ENCODE measurements at places on chromosomes 12 and 14.

DNA sequence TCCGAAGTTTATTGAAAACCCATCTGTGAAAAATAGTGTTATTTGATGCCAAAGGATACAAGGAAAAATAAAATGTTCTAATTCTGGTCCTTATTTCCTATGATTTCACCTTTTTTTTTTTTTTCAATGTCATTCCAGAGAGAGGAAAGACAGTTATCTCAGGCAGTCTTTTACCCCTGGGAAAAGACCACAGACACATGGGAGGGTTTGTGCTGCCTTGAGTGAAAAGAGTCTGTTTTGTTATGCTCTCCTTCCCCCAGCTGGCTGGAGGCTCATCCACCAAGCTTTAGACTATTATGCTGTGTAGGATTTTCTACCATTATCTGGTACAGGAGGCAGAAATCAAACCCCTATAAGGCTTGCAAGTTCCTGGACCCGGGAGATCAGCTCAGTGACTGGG lies 151.8 kb downstream of the CRADD start:
- DNase-seq = no peak

DNA sequence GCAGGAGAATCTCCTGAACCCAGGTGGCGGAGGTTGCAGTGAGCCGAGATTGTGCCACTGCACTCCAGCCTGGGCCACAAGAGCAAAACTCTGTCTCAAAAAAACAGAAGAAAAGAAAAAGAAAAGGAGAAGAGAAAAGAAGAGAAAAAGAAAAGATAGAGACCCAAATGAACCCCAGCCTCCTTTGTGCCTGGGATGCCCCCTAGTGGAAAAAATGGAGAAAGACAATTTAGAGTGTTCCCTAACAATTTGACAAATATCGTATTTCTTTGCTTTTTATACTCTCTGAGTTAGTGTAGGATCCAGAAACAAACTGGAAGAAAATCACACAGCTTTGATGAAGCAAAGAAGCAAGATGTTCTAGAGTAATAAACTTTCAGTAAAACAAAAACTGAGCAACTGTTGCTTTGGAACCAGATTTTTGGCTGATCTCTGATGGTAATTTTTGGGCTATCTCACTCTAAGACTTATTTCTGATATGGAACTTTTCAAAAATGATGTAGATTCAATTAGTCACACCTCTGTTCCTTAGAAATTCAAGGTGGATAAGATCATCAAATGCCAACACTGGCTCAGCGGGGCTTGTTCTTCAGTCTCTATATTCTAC lies 18.6 kb upstream of the PRKAB1 start:
- DNase-seq = no peak

DNA sequence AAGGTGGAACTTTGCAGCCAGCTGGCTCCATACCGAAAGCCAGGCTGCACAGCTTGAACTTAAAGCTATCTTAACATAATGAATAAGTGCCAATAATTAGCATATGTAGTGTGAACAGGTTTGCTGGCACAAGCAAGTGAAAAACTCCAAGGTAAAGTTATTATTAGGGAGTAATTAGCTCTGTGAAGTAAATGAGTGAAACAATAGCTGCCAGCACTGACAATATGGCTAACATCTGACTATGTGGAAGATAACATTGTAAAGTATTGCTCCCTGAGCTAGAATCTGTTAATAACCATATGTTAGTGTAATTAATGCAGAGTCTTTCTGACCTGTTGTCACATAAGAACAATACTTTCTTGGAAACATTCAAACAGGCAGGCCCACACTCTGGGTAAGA lies 246.4 kb downstream of the SOX5 start:
- no peak for DNase-seq

DNA sequence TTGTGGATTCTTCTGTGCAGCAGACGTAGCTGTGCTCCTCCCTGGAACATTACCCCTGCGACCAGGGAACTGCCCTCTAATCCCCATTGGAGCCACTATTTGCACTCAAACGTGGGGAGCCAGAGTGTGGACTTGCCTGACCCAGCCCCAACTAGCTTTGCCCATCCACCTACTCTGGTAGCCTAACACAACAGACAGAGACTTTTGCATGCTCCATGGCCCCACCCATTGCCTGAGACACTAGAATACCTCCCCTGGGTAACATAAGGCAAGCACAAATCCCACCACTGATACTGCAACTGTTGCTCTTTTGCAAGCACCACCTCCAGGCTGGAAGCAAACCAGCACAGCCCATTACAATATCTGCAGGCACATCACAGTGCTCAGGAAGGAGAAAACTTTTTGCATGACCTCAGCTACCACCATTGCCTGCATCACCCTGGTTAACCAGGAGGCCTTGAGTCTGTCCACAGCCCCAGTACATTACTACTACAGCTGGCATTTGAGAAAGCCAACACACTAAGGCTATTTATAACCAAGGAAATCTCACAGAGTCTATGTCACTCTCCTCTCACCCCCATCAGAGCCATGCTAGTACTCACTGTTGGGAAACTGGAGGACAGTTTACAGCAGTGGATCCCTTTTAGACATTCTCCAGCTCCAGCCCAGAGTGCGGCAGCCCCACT lies 15.0 kb downstream of the CEP128 start:
- DNase-seq = no peak

DNA sequence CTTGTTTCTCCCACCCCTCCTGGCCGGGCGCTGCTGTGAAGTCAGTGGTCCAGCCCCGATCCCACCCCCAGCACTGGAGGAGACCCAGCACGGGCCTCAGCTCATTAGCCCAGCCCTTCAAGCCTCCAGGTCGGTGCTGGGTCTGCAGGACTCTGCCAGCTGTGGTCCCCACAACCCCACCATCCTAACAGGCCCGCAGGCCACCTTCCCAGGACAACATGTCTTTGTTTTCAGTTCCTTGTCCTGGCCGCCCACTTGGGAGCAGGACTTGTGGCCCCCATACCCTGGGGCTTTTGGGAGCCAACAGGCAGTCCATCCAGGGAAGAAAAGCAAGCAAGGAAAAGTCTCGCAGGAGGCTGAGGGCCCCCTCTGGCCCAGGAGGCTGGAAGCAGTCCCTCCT lies 60.0 kb downstream of the HRK start:
- DNase-seq = no peak

DNA sequence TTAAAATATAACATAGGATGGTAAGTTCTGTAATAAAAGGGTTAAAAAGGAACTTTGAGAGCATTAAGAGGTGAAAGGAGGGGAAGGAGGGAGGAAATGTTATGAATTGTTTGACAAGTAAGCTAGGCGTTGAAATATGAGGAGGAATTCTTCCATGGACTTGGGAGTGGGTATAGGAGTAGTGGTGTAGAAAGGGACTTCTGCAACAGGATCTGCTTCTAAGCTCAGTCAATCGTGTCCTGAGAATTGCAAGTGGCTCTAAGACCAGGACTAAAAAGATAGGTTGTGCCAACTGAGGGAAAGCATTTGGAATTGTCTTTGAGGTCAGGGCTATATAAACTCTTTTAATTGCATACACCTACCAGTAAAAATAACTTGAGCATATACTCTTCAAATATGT lies 74.1 kb upstream of the SLC38A2 start:
- no peak for DNase-seq

- no peak for DNase-seq
These were observed 64.1 kb downstream of the ANO4 start for GRCh38 chr12:100858656-100859055.

DNA sequence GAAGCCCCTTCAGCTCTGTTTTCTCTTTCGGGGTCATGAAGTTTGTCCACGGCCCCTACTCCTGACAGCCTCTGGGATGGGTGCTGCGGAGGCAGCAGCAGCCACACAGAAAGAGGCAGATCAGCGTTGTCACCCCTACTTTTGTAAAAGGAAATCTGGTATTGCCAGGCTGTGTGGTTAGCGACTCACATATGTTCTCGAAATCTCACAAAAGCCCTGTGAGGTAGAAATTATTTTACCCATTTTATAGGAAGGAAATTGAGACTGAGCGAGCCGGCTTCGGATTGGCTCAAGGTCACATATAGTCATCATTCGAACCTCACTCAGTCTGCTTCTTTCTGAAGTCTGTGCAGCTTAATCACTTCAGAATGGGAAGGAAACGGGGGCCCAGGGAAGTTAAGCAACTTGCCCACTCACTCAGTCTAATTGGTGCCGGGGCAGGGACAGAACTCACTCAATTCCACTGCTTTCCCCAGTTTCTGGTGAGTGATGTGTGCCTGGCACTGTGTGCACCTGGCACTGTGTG lies 1.1 kb upstream of the CKAP4 start:
- no peak for DNase-seq

DNA sequence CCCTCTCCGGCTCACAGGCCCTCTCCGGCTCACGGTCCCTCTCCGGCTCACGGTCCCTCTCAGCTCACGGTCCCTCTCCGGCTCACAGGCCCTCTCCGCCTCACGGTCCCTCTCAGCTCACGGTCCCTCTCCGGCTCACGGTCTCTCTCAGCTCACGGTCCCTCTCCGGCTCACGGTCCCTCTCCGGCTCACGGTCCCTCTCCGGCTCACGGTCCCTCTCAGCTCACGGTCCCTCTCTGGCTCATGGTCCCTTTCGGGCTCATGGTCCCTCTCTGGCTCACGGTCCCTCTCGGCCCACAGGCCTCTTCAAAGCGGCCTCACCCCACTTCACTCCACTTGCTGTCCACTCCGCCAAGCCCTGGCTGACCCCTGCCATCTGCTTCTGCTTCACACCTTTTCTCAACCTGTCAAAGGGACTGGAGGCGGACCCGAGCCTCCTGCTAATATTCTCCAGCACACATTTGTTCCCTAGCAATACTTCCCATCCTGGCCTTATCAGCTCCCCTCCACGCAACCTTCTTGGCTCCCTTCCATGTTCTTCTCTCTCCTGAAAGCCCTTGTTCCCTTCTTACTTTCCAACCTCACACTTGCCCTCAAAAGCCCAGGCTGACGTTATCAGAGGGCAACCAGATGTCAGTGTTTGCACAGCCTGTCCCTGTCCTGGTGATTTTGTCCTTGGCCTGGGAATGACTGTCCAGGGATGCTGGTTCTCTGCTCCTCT lies 176.7 kb downstream of the CALM1 start:
- DNase-seq = no peak

DNA sequence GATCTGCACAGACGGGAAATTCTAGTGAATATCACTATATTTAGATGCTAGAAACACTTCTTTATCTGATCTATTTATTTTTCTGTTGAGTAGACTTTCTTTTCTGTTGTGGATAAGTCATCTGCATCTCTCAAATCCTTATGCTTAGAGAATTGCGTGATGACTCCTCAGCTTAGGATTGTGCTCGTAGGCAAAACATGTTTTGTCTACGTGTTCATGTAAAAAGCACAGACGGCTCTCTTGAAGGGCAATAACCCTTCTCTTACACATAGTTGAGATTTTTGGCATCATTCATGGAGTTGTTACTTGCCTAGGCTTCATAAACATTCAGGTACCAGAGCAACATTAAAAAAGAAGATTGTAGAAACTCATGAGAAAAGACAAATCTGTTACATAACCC lies 18.6 kb downstream of the PPFIBP1 start:
- DNase-seq = no peak

- DNase-seq = no peak
These were observed 504.3 kb downstream of the SLC16A7 start for GRCh38 chr12:60100160-60100559.

GRCh38 chr12:121970581-121971300 lies 50.9 kb upstream of the BCL7A start:
- no peak for DNase-seq

GRCh38 chr12:4270016-4270830 lies 3.3 kb upstream of the CCND2 start:
- DNase-seq = no peak

DNA sequence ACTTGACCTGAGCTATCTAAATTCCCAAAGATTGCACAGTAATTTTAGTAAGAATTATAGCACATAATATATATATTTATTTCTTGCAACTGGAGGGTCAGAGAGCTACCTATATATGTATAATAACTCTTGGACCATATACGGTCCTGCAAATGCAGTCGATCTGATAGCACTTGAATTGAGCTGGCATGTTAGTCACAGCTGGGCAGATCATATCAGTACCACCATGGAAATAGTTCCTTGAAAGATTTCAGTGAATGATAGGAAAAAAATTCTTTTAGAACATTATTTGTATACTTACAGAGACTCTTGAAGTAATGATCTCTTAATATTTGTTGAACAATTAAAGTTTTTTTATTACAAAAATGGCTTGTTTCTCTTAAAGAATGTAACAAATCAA lies 94.5 kb upstream of the MON2 start:
- DNase-seq = no peak

GRCh38 chr12:106226884-106227640 lies 20.8 kb downstream of the CKAP4 start:
- DNase-seq = peak; percentile 56

- DNase-seq = no peak
These were observed 471.2 kb downstream of the DIO2 start for GRCh38 chr14:79740066-79740601.

- DNase-seq = peak; percentile 72
These were observed 16.7 kb downstream of the OR9K2 start for GRCh38 chr12:55142669-55143565.

- DNase-seq = no peak
These were observed 77.9 kb downstream of the SPRING1 start for GRCh38 chr12:116659771-116660481.

GRCh38 chr12:42070036-42070435 lies 74.6 kb downstream of the GXYLT1 start:
- DNase-seq = no peak

DNA sequence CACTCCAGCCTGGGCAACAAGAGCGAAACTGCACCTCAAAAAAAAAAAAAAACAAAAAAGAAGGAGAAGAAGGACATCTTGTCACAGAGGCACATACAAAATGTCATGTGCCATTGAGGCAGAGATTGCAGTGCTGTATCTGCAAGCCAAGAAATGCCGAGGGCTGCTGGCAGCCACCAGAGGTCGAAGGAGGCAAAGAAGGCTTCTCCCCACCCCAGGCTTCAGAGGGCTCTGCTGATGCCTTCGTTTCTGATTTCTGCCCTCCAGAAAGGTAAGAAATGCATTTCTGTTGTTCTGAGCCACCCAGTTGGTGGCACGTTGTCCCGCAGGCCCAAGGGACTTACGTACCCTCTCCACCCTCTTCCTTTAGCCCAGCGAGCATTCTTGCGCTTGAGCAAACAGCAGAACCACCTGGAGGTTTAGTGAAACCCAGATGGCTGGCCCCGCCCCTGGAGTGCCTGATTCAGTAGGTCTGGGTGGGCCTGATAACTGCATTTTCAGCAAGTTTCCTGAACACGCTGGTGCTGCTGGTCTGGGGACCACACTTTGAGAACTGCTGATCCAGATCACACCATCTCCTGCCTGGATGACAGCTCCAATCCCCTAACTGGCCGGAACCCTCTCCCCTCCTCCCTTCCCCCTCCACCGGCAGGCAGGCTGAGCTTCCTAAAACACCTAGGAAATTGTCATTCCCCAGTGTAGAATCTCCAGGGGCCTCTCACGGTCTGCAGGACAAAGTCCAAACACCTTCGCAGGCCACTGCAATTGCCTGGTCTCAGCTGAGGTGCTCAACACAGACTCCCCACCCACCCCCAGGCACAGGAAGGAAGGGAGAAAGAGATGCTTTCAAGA lies 21.1 kb upstream of the SCARB1 start:
- DNase-seq = peak; percentile 49

- no peak for DNase-seq
These were observed 133.0 kb upstream of the PRMT8 start for GRCh38 chr12:3357950-3358525.

- DNase-seq = no peak
These were observed 9.7 kb downstream of the TNS2 start for GRCh38 chr12:53059434-53060063.

All from NCI-H774 (cell line).